ENCODE measurements at places on chromosomes 4 and X.

GRCh38 chrX:133306316-133306715 is 88.2 kb upstream of the TFDP3 start:
- peak; percentile 31 for DNase-seq

GRCh38 chr4:113232194-113232593 is 182.7 kb downstream of the ANK2 start:
- DNase-seq: no peak

DNA sequence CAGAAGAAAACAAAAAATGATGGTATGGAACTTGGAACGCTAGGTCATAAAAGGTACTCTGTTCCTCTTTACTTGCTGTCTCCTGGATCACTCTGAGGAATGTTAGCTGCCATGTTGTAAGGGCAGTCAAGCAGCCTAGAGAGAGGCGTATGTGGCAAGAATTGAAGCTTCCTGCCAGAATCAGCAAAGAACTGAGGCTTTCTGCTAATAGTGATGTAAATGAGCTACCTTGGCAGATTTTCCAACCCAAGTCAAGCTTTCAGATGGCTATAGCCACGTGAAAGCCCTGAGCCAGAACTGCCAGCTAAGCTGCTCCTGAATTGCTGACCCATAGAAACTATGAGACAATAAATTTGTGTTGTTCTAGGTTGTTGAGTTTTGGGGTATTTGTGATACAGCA is 38.7 kb downstream of the AASDH start:
- DNase-seq: no peak

- DNase-seq: no peak
Measured at GRCh38 chrX:10015723-10016518, 48.8 kb downstream of the CLDN34 start.

DNA sequence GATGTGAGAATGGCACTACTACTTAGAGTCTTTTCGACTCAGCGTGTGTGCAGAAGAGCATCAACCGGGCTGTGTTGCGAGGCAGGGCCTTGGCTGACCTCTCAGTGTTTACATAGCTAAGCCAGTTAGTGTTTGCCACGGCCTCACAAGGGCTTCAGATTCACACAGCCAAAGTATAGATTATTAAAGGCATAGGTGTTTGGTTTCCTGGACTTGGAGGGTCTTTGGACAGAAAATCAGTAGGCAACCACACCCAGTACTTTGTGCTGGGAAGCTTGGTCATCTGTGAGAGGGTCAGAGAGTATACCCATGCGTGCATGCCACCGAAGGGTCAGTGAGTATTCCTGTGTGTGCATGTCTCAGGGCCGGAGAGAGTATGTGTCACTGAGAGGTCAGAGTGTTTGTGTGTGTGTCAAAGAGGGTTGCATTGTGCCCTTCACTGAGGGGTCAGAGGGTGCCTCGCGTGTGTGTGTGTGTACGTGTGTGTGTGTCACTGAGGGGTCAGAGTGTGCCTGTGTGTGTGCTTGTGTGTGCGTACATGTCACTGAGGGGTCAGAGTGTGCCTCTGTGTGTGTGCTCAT is 69.7 kb upstream of the MSANTD1 start:
- no peak for DNase-seq

DNA sequence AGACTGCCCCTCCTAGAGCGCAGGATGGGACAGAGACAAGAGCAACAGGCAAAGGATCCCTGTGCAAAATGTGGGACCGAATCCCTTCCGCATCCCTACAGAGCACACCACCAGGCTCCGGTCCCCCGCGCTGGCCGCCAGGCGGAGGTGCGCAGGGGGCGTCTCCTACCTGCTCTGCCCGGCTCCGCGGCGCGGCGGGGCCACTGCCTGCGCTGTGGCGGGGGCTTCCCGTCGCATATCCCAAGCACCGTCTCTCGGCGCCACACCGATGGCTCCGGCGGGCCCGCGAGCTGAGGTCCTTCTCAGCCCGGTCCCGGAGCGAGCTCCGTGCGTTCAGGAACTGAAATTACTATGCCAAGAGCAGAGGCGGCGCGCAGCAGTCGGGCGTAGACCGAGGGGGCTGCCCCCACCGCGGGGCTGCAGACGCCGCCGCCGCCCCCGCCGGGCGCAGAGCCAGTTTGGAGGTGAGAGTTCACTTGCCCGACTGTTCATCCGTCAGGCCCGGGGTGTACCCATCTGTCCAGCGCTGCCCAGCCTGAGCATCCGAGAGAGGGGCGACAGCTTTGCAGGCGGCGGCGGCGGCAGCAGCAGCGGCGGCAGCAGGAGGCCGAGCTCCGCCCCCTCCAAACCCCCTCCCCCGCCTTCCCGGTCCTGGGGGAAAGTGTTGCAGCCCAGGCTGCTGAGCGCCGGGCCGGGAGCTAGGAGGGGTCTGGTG is at the start of gene GPRIN3:
Gene GPRIN3, minus strand, starts transcription at position 355 of the 715 bp plus-strand sequence. CDS start 57,690 bp downstream, outside the sequence.
- DNase-seq: no peak

DNA sequence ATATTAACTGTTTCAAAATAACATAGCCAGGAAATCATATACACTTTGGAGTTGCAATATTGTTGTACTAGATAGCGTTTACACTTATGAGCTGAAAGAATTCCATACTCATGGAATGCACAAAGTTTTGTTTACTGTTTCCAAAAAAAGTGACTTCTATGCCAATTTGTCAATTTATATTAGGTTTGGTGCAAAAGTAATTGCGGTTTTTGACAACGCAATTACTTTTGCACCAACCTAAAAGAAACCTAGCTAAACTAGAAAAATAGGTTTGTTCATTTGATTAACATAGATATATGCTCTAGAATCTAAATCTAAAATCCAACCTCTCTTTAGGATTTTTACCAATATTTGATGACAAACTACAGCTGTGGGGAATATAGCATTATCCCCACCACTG is 15.2 kb downstream of the RXFP1 start:
- no peak for DNase-seq

GRCh38 chr4:33882246-33882990 is 2361.9 kb downstream of the ARAP2 start:
- DNase-seq: peak; percentile 34

DNA sequence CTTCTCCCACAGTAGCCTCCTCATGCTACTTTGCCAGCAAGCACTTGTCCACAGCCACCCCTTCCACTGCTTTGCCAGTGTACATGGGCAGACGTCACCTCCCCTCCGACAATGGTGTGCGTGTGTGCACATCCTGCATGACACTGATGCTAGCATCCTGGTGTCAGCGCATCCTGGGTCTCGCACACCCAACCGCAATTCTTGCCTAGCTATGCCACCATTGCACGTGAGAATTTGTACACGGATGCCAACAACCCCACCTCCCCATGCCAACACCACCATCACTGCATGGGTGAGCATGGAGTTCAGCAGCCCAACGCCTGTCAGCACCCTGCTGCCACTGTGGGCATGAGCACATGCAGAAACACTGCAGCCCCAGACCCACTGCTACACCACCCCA is 550.0 kb downstream of the STPG2 start:
- DNase-seq: no peak

DNA sequence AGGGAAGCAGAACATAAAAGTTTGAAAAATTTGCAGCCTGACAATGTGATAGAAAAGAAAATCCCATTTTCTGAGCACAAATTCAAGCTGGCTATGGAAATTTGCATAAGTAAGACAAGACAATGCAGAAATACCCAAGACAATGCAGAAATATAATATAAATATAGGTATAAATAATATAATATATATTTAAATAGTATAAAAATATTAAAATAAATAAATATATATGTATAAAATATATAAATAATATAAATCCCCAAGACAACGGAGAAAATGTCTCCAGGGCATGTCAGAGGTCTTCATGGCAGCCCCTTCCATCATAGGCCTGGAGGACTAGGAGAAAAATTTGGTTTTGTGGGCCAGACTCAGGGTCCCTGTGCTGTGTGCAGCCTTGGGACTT is 125.0 kb upstream of the AADAT start:
- no peak for DNase-seq

DNA sequence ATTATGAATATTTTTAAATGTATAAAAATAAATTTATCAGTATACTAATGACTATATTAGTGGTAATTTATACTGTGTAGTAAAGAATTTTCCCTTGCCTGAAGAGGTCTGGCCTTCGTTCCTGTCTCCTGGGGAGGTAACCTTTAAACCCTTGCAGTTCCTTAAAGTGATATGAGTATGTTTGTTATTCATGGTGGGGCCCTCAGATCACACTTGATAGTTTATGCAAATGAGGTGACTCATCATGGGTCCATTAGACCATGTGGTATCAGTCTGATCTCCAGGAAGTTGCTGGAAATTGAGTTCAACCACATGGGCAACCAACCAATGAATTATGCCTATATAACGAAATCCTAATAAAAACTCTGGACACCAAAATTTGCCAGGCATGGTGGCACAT is 904.1 kb downstream of the RPA4 start:
- DNase-seq: no peak
